ENCODE measurements at places on chromosomes 5 and 9.

- no peak for DNase-seq
These were observed 334.1 kb downstream of the ZSWIM6 start for GRCh38 chr5:61666064-61666621.

DNA sequence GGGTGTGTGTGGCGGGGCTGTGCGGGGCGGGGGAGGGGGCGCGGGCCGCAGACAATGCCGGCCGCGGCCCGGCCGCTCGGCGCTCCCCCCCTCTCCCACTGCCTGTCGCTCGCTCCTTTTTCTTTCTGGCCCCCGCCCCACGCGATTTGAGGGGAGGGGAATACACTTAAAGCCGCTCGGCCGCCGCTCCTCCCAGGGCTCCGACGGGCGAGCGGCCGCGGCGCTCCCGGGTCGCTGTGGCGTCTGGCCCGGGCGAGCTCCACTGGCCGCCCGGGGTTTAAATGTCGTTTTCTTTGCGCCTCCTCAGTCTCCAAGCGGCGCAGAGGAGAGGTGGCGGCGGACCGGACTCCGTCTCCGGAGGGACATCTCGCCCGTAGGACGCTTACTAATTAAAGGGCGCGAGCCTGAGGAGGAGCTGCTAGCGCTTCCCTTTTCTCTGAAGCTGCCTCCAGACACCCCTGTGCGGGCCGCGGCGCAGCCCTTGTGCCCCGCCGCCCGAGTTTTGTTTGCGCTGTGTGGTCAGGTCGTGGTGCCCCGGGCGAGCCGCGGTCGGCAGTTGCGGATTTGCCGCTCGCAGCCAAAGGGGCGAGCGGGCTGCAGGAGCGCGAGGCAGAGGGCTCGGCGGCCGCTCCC is 1.4 kb downstream of the ZSWIM6 start:
- no peak for DNase-seq

- DNase-seq: no peak
These were observed 31.4 kb downstream of the C6 start for GRCh38 chr5:41181691-41182564.

DNA sequence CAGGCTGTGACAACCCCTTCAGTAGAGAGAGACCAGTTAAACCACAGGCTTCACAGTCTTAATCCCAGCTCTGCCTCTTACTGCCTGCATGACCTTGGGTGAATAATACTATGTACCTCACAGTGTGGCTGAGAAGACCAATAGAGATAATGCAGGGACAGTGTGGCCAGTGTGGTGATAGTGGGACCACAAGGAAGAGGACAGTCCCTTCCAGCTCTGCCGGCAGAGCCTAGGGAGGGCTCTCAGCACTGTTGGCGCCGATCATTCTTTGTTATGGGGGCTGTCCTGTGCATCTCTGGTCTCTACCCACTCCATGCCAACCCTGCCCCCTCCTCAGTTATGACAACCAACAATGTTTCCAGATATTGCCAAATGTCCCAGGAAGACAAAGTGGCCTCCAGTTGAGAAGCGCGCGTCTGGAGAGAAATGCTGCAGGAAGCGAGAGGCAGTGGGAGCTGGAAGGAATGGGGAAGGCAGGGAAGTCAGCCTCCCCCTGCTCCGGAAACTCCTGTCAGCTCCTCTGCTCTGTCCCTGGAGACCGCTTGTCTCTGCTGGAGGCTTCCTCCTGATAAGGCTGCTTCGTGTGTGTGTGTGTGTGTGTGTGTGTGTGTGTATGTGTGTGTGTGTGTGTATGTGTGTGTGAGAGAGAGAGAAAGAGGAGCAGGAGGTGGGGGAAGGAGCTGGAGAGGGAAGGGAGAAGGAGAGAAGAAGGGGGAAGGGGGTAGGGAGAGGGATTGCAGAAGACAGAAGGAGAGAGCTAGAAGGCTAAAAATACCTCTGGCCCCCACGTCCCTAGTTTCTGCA is 31.8 kb upstream of the FABP6 start:
- DNase-seq: peak; percentile 38

DNA sequence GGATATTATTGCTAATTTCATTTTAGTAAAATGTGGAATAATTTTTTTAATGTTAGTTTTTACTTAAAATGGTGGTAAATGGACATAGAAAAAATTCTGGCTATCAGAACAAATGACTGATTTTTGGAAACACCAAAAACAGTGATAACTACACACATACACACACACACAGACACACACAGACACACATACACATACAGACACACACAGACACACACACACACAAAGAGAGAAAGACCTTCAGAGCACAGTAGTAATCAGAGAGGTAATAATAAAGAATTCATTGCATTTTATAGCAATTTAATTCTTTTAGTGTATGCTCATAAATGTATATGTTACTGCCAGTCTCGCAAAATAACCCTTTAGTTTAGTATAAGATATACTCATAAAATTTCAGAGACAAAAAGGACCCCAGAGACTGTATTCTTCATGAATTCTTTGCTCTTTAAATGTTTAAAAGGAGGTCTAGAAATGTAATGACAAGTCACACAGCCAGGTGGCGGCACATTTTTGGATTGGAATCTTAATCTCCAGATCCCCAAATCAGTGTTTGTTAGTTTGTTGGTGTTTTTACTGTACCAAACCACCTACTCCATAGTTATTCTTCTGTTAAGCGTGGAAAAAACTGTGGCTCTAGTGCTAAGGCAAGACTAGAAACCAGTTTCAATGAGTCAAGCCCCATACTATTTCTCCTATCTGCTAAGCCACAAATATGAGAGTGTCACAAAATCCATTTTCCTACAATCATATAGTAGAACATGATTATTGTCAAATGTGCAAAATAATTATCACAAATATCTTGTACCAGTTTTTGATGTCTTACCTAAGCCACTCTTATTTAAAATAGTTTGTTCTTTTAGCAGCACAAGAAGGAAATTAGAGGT is 109.9 kb downstream of the EDIL3 start:
- DNase-seq: peak; percentile 35

DNA sequence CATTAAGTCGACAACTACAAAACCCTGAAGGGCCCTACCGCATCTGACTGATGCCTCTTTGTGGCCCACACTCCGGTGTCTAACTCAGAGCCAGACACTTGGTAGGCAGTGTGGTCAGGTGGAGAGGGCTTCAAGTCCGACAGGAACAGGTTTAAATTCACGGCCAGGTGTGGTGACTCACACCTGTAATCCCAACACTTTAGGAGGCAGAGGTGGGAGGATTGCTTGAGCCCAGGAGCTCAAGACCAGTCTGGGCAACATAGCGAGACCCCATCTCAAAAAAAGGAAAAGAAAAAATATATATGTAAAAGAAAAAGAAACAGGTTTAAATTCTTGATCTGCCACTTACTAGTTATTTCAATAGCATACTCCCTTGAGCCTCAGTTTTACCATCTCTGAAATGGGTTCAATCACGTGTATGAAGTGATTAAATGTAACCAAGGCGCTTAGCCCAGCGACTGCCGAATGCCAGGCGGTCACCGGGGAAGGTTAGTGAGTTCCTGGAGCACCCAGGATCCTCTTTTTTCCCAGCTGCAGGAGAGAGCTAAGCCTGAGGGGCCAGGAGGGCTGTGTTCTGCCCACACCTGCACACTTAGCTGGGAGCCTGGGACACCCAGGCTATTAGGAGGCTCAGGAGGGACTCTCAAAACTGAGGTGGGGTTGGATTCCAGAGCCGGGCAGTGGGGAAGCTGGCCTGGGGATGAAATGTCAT is 943 bp downstream of the CLTB start:
- no peak for DNase-seq

GRCh38 chr5:103375350-103375749 is 116.8 kb downstream of the MACIR start:
- peak; percentile 96 for DNase-seq

- DNase-seq: no peak
These were observed 12.5 kb upstream of the NREP start for GRCh38 chr5:111769541-111769940.

DNA sequence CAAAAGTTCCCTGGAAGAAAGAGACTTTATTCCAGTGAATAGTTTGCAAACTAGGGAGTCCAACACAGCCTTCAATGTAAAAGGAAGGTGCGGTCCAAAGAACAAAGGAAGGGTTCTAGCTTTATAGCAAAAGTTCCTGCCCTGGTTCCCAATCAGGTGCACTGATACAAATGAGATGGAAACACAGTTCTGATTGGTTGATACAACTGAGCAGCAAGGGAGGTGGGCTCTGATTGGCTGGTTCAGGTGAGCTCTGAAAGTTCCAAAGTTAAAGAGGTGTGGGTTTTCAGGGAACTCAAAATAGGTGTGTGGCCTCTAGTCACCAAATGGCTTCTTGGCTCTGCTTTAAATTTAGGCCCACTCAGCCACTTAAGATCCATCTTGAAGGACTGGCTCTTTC is 43.1 kb downstream of the P4HA2 start:
- no peak for DNase-seq

DNA sequence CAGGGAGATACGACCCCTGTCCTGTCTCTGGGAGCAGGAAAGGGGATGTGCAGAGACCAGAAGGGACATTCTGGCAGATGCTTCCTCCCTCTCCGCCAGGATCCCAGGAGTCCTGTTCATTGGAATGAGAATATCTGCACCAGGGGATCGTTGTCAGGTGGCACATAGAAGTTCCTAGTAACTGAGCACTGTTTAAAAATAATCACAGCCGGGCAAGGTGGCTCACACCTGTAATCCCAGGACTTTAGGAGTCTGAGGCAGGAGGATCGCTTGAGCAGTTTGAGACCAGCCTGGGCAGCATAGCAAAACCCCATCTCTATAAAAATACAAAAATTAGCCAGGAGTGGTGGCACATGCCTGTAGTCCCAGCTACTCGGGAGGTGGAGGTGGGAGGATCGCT is 12.3 kb downstream of the SARDH start:
- no peak for DNase-seq

DNA sequence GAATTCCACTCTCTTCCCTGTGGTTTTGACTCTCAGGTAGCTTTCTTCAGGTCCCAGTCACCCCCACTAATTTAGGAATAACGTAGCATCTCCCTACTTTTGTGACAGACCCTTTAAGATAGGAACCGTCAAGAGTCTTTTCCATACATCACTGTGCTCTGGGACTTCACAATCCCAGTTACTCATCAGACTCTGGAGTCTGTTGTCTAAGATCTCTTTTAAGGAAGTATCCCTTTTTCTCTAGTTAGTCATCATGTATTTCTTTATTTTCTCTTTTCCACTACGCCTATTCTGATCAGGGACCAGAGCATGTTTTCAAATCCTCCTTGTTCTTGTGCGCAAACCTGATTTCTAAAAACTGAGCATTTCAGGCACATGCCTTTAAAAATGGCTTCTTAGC is 143.0 kb downstream of the GOLPH3 start:
- DNase-seq: peak; percentile 35

DNA sequence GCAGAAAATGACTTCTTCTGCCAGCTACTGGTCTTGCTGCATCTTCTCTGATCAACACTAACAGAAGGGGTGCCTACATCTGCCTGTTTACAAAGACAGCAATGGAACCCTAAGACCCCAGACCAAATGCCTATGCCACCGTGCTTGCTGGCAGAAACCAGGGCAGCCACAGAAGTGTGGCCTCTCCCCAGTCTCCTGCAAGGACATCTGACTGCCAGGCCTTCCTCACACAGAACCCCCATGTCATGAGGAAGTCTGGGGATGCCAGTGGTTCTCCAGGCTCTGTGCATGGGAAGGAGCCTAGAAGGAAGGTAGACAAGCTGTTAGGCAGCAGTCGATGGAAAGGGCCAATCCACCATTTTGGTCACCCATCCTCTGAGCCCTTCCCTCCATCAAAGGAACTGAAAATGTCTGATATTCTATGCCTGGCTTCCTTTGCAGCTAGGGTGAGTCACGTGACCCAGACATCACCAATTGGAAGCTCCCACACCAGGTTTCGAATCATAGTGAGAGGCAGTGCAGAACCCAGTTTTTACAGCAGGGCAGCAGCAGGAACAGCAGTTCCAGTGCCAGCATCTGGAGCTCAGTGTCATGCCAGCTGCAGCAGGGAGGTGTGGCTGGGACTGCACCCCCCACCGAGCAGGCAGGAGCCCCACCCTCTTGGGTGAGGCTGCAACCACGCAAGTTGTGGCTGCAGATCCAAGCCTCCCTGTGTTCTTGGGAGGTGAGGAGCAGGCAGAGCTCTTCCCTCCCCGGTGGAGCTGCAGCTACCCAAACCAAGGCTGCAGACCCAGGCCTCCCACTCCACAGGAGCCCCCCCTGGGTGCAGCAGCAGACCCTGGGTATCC is 123.4 kb downstream of the OLFM1 start:
- DNase-seq: no peak

GRCh38 chr5:39400713-39401578 is 23.8 kb downstream of the DAB2 start:
- DNase-seq: peak; percentile 68

GRCh38 chr9:19409401-19410194 is 789 bp downstream of the ACER2 start:
- no peak for DNase-seq

DNA sequence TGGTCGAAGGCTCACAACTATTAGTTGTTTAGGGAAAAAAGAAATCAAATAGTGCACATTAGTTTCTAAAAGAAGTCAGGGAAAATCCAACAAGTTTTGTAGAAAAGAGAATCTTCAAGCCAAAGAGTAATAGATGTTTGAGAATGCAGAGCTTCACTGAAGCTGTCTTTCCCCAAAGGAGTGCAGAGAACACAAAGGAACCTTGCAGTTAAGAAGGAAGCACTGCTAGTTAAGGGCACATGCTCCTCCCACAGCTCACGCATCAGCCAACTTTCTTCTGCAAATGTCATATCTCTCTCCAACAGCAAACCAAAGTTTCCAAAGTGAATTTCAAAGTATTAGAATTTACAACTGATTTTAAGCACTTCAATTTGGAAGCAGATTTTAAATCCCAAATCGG is 116.4 kb upstream of the FST start:
- no peak for DNase-seq

DNA sequence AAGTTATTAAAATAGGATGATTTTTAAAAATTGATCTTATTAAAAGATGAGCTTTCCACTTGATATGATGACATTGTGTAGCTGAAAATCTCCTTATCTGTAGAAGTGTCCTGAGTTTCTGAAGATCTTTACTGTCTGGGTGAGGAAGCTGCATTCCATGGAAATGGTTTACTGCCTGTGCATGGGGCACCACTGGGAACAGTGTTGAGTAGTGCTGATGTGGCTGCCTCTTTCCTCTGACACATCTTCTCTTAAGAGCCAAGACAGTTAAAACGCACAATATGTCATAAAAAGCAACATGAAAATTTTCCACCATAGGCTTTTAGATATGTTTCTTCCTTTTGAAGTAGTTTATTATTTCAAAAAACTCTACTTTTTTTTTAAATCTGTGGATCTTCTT is 24.6 kb downstream of the SECISBP2 start:
- DNase-seq: peak; percentile 18

DNA sequence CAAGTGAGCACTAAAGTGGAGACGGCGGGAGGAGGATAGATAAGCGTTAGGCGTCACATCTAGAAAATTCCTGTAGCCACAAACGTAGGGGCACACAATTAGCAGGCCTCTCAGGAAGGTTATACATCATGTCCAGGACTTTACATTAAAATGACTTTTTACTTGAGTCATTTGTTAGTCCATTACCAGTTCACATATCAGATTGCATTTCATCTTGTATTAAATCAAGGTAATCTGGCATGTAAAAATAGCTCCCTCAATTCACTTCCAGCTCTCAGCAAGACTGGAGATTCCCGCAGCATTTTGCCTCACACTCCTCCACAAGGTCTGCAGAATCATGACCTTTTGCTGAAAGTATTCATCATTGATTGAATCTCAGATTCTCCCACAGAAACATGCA is 118.8 kb downstream of the PRDM6 start:
- no peak for DNase-seq

- no peak for DNase-seq
These were observed 2.2 kb upstream of the NPR3 start for GRCh38 chr5:32708949-32709348.

GRCh38 chr5:123647066-123647465 is 135.1 kb downstream of the CSNK1G3 start:
- DNase-seq: no peak

Data from iris pigment epithelial cell (primary cell).